ENCODE measurements at places on chromosomes 11 and 22. TPM values are rescaled to one million over a fixed set of nuclear protein-coding genes. Genes with fewer than 3 reads are reported as not detected.

DLAT gene
- 27.5 TPM for polyA plus RNA-seq

ANAPC15 gene
- 79.8 TPM for polyA plus RNA-seq

MUC2 gene
- polyA plus RNA-seq, result not detected

CDC42EP2 gene
- 19.4 TPM for polyA plus RNA-seq

DNA sequence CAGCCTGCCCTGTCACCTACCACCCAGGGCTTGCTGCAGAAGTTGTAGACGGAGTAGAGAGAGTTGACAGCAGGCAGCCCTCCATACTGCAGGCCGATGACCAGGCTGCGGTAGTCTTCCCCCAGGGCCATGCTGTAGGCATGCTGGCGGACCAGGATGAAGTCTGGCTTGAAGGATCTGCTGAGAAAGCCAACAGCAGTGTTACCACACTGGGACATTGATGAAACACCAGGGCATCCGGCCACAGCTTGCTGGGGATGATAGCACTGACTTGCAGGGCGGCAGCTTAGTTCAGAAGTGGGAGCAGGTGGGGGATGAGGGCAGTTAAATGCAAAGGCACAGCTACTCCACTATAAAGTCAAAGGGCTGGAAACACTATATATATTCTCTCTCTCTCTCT lies 67.4 kb downstream of the TIMP3 start:
- no peak overlapping the region for H3K27ac ChIP-seq
- no peak overlapping the region for H3K4me3 ChIP-seq
- no peaks in the 10 kb centered on the region for H3K4me1 ChIP-seq
- no peak for DNase-seq
- H3K36me3 ChIP-seq, result no peaks in the 10 kb centered on the region

- H3K27ac ChIP-seq, result no peak overlapping the region
- no peaks in the 10 kb centered on the region for H3K4me1 ChIP-seq
- no peak for DNase-seq
- no peak overlapping the region for H3K4me3 ChIP-seq
These were observed 1280.4 kb downstream of the TBC1D22A start for GRCh38 chr22:48042621-48043395.

GRCh38 chr22:49953027-49953679 lies 7.4 kb upstream of the PIM3 start:
- H3K36me3 ChIP-seq, result no peaks in the 10 kb centered on the region
- no peak for DNase-seq
- H3K4me1 ChIP-seq, result peaks cover 25% of the 10 kb centered on the region
- H3K27me3 ChIP-seq, result no peaks in the 10 kb centered on the region
- H3K4me3 ChIP-seq, result no peak overlapping the region

DNA sequence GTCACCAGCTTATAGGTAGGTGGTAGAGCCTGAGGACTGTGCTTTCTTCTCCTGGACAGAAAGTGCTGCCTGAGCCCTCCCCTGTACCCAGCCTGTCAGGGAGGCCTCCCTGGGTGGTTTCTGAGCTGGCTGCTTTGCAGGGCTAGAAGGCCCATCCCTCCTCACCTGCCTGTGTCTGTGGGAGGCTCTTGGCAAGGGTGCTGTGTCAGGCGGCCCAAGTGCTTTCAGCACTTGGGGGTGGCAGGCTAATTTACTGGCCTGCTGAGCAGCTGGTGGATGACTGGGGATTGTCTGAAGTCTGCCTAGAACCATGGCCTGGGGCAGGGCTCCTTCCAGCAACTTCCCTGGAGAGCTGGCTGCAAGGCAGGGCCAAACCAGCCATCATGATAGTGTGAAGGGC lies 139.0 kb upstream of the NAV2 start:
- no peak overlapping the region for H3K27ac ChIP-seq
- H3K36me3 ChIP-seq, result no peaks in the 10 kb centered on the region
- no peak overlapping the region for H3K4me3 ChIP-seq
- DNase-seq, result no peak

DNA sequence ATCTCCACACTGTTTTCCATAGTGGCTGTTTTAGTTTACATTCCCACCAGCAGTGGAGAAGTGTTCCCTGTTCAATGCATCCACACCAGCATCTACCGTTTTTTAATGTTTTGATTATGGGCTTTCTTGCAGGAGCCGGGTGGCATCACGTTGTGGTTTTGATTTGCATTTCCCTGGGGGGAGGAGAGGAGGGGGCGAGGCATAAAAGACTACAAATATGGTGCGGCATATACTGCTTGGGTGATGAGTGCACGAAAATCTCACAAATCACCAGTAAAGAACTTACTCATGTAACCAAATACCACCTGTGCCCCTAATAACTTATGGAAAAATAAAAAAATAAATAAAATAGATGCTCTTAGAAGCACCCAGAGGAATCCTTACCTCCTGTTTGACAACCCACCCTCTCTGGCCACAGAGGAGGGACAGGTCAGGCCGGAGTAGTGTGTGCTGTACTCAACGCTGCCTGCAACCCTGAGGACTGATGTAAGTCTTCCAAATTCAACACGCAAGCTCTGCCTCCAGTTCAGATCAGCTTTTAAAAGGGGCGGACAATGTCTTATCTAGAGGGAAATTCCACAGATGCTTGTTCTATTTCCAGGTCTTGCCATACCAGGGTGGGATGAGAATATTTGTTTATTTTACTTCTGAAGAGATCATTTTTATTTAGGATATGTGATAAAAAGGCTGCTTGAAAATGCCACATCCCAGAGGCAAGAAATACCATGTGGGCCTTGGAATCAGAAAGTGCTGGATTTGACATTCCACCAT lies 329.6 kb upstream of the B3GAT1 start:
- no peak overlapping the region for H3K27ac ChIP-seq
- H3K27me3 ChIP-seq, result no peaks in the 10 kb centered on the region
- DNase-seq, result no peak
- H3K4me3 ChIP-seq, result no peak overlapping the region
- peaks cover 12% of the 10 kb centered on the region for H3K4me1 ChIP-seq

DNA sequence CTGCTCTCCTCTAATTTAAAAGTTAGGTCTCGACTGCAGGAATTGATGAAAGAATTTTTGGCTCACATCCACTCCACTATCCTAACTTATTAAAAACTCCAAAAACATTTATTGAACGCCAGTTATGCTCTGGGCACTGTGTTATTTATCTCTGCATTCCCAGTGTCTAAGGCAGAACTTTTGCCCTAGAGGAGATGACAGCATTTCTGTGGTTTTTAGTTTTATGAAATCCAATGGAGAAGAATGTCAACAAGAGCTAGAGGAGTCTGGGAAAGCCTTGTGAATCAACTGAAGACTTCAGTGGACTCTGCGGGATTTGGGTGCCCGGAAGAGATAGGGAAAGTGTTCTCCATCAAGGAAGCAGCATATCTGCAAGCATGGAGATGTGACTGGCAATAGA lies 217.0 kb upstream of the PGR start:
- no peaks in the 10 kb centered on the region for H3K27me3 ChIP-seq
- DNase-seq, result no peak
- H3K4me1 ChIP-seq, result no peaks in the 10 kb centered on the region
- H3K4me3 ChIP-seq, result no peak overlapping the region
- no peak overlapping the region for H3K27ac ChIP-seq
- H3K36me3 ChIP-seq, result no peaks in the 10 kb centered on the region

DNA sequence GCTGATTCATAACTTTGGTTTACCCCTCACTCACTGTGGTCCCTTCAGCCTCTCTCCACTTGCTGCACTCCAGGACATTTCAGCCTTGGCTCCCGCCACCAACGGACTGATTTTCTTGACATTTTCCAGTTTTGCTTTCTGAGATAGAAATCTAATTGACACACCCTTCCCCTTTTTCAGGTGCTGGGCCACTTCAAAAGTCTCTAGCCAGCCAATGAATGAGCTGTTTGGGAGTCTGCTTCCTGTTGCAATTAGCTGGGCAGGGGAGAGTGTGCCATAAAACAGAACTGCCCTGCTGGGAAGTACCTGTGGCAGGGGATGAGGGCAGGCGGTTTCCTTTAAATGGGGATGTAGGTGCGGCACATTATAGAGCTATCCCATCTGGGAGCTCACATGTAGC lies 21.1 kb upstream of the PLET1 start:
- no peak overlapping the region for H3K27ac ChIP-seq
- no peaks in the 10 kb centered on the region for H3K4me1 ChIP-seq
- no peaks in the 10 kb centered on the region for H3K36me3 ChIP-seq
- H3K27me3 ChIP-seq, result no peaks in the 10 kb centered on the region
- DNase-seq, result no peak

- no peak for DNase-seq
- no peak overlapping the region for H3K4me3 ChIP-seq
- no peak overlapping the region for H3K27ac ChIP-seq
- no peaks in the 10 kb centered on the region for H3K4me1 ChIP-seq
- peaks cover 74% of the 10 kb centered on the region for H3K36me3 ChIP-seq
These were observed 7.9 kb downstream of the INPPL1 start for GRCh38 chr11:72232260-72233055.

DNA sequence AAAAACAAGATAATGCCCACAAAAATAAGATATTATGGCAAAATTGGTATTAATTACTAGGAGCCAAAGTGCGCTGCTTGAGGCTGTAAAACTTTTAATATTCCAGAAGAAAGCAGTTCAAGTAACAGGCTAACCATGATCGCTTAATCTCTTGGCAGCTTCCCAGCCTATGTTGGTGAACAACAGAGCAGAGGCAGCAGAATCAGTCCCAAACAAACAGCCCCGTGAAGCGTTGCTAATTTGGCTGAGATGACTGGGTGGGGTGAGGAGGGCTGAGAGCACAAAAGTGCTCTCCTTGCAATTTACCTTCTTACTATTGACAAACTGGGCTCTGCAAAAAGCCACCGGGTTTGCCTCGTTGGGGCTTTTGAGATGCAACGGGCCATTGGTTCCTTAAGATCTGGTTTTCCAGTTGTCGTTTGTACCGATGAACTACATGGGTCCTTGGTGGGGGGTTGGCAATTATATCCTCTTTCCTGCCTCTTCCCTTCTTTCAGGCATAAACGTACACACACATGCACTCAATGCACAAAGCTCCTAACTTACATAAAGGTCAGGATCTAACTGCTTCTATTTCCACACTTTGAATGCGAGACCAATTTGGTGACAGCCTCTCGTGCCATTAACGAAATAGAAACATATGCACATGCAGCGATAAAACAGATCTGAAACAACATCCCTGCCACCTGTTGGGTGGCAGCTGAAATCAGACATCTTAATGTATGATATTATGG lies 407.6 kb upstream of the CADM1 start:
- H3K4me3 ChIP-seq, result no peak overlapping the region
- H3K27me3 ChIP-seq, result no peaks in the 10 kb centered on the region
- no peaks in the 10 kb centered on the region for H3K4me1 ChIP-seq

GRCh38 chr11:64333556-64333955 lies 6.4 kb upstream of the CCDC88B start:
- H3K36me3 ChIP-seq, result no peaks in the 10 kb centered on the region
- no peak overlapping the region for H3K4me3 ChIP-seq
- H3K27ac ChIP-seq, result no peak overlapping the region
- no peak for DNase-seq
- H3K4me1 ChIP-seq, result peaks cover 10% of the 10 kb centered on the region
- H3K27me3 ChIP-seq, result no peaks in the 10 kb centered on the region
